ENCODE measurements at places on chromosomes 1 and 21. TPM values are rescaled to one million over a fixed set of nuclear protein-coding genes. Genes with fewer than 3 reads are reported as not detected.

DNAJC6 gene
- 3.0 TPM for total RNA-seq

C1QA gene
- total RNA-seq: not detected

TMEM79 gene
- total RNA-seq: 8.1 TPM

GRCh38 chr1:101164776-101165175 lies 72.0 kb upstream of the S1PR1 start:
- DNase-seq: no peak

DNA sequence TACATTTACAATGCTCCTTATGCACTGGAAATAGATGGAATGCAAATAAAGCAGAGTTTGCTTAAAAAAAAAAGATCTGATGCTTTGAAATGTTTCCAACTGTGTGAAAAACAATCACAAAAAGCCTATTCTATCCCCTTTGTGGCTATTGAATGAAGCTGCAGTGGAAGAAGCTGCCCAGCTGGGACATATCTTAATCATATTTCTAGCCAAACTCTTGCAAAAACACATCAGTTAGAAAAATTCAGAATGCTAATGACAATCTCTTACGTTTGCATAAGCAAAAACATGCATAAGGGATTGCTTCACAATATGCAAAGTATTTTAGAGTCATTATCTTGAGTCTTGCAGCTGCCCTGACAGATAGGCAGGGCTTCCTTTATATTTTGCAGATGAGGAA lies 526.4 kb upstream of the USP24 start:
- no peak for DNase-seq

DNA sequence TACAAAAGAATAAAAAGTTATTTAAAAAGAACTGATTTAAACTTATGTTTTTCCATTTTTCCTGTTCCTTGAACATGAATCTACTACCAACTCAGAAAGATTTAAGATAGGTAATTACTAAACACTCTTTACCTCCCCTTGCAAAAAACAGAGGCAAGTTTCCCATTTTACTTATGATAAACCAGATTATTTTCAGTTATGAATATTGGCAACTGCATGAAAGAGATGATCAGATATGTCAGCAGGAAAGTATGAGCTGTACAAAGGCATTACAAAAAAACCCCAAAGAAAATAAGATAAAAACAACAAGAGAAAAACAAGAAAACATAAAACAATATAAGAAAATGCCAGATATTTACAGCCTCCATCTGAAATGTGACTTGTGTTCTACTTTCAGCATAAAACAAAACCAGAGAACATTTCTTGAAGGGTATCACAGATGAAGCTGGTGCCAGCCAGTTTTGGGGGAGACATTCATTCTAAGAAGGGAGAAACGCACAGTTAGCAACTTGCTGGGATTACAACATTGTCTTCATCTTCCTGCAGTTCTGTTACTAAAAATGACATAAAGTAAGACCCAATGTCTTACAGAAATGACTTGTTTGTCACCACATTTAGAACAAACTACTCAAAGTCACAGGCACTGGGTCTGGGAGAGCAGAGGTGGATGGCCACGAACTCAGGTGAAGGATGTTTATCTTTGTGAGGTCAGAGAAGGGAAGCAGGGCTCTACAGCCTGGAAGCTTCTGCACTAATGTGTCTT lies 19.1 kb downstream of the ZC3H12A start:
- no peak for DNase-seq

GRCh38 chr1:35554266-35555211 lies 2.7 kb downstream of the KIAA0319L start:
- DNase-seq: peak; percentile 79

- peak; percentile 45 for DNase-seq
Measured at GRCh38 chr1:62712336-62713243, 24.4 kb upstream of the DOCK7 start.

GRCh38 chr1:200267458-200267857 lies 142.4 kb downstream of the ZNF281 start:
- no peak for DNase-seq

DNA sequence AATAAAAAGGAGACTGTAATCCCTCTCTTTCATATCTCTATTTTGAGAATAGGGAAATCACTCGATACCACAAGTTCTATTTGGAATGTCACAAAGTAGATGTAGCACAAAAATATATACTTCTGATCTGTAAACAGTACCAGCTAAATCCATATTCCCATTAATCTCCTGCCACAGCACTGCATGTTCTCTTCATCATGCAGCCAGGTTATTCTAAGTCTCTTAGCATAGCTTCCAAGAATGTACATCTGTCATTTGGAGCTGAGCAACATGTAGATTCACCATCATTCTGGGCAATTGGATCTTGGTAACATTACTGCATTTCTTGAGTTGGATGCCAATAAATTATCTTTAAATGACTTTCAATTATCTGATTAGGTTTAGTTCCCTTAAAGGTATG lies 1874.5 kb downstream of the MRPL39 start:
- DNase-seq: no peak

All from PC-3 (cell line).